ENCODE measurements at places on chromosomes 11 and 22.
A peak's percentile ranks its signal among the peaks of the same experiment; 100 is the strongest.

DNA sequence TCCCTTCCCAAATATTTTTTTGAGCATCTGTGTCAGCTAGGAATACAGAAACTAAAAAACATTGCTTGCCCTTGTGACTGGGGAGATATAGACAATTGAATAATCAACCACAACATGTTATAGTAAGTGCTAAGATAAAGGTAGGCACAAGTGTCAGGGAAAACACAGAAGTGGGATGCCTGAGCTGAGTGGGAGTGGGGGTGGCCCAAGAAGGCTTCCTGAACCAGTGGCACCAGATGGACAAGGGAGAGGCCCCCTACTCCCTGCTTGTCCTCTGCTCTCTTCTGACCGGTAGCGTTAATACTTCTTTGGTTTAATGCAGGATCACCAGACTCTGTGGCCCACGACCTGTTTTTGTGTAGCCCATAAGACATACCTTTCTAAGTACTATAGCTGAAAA lies 48.8 kb downstream of the PACS1 start:
- DNase-seq = no peak

DNA sequence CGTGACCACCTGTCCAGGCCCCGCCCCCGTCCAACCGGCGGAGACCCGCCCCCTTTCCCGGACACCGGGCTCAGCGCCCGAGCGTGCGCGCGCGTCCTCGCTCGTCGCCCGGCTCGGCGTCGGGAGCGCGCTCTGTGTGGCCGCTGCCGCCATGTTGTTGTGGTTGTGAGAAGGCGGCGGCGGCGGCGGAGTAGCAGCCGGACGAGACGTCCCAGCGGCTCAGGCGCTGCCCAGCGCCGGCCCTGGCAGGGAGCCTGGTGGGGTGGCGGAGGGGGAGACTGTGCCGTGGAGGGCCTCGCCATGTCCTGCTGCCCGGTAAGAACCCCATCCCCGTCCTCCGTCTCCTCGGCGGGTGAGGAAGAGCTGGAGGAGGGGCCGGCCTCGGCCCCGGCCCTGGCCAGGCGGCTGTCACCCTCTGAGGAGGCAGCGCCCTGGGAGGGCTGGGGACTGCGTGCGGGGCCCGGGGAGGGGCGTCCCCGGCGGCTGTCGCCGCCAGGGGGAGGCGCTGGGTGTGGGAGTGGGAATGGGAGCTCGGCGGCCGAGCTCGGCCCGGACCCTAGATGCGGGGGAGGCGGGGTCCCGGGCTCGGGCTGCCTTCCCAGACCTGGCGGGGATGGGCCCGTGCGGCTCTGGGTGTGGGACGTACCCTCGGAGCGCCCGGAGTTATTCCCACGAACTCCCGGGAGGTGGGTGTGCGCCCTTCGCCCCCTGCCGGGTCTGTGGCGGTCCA lies at the start of gene MTMR3:
Gene MTMR3 (plus strand): TSS at position 130 of the 730 bp plus-strand sequence. CDS start 87,886 bp downstream, outside the sequence.
- DNase-seq = peak; percentile 80

- DNase-seq = no peak
Observed at GRCh38 chr11:7480113-7480512, 5.2 kb upstream of the OLFML1 start.

DNA sequence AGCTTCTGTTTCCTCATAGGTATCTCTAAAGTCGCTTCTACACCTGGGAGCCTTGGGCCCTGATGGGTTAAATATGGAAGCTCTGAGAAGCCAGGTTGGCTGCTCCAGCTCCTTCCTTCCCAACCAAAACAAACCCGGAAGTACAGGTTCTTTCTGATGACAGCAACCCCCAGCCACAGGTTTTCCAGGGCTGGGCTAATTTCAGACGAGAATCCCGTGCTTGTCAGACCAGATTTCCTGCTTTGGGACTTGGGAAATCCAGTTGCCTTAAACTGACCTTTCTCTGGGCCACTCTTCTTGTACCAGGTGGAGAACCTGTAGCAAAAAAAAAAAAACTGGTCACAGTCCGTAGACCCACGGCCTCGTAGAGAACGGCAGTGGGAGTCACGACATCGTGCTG lies 51.9 kb downstream of the RBX1 start:
- DNase-seq = no peak

DNA sequence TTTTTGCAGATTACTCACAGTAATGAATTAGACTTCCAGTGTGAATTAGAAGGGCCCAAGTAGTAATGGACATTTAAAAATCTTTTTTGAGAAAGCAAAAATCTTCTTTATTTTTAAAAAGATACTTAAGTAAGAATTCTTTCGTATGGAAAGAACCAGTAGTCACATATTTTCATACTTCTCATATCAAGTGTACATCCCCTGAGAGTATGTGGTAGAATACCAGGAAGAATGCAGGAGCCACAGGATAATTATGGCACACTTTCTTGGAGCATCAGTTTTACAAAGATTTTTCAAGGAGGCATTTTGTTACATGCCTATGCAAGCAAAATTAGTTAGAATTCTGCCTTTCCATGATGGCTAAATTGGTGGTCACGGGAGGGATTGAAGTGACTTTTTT lies 28.1 kb downstream of the POLD3 start:
- DNase-seq = no peak

- DNase-seq = no peak
Observed at GRCh38 chr22:17158176-17158567, 905 bp downstream of the HDHD5 start.

- no peak for DNase-seq
Observed at GRCh38 chr11:126400479-126400878, 45.0 kb downstream of the ST3GAL4 start.

DNA sequence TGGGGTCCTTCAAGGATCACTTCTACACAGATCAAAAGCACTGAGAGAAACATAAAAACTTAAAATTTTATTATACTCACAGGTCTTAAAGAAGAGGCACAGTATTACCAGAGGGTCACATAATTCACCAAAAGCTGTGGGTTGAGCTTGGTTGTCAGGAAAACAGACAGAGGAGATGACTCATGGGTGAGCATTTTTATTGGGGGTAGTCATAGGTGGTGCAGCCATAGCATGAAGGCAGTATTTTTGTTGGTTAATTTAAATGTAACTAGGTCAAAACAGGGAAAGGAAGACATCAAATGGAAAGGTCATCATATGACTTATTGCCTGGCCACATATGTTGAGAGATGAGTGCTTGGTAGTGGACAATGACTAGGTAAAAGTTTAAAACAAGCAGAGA lies 24.2 kb downstream of the OR5B17 start:
- DNase-seq = no peak

DNA sequence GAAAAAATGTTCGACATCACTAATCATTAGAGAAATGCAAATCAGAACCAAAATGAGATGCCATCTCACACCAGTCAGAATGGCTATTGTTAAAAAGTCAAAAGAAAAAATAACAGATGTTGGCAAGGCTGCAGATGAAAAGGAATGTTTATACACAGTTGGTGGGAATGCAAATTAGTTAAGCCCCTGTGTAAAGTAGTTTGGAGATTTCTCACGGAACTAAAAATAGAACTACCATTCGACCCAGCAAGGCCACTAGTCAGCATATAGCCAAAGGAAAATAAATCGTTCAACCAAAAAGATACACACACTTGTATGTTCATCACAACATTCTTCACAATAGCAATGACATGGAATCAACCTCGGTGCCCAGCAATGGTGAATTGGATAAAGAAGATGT lies 503.2 kb downstream of the OPCML start:
- DNase-seq = no peak

DNA sequence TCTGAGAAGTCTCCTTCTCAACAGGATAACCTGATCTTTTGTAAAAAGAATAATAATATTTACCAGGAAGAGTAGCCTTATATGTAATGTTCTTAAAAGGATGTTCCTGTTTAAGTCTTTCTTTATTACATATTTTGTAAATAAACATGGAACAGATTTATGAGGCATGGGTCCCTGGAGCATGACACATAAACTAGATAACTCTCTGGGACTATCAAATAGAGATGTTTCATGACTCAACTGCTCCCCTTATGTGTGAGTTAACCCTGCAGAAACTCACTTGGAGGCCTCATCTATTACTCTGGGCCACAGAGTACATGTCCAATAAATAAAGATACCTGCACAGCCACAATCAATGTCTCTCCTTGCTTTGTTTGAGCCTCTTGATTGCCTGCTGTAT lies 64.6 kb downstream of the GDPD4 start:
- no peak for DNase-seq

GRCh38 chr11:73333173-73333572 lies 25.1 kb downstream of the ARHGEF17 start:
- DNase-seq = no peak

DNA sequence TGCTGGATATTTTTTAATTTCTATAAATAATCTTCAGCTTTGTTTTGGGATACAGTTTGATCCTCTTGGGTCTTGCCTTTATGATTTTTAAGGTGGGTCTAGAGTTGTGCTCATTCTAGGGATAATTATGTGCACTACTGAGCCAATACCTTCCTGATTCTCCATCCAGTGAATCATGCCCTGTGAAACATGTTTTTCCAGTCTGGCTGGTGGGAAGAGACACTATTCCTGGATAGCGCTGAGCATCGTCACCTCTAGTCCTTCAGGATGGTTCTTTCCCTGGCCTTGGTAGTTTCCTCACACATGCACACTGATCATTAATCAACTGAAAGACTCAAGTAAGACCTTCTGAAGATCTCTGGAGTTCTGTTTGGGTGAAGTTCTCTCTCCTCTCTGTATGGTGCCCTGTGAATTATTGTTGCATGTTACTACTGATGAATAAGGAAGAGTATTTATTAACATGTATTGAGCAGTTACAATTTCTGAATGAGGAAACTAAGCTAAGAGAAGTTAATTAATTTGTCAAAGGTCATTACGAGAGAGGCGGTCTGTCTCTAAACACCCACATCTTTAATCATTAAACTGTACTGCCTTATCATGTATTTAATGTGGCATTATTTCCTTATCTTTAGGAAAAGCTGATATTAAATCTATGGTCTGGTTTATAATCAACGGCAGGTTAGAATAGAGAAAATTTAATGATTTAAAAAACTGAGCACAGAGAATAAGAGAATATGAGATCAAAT lies 39.1 kb upstream of the LIPT2 start:
- DNase-seq = no peak

DNA sequence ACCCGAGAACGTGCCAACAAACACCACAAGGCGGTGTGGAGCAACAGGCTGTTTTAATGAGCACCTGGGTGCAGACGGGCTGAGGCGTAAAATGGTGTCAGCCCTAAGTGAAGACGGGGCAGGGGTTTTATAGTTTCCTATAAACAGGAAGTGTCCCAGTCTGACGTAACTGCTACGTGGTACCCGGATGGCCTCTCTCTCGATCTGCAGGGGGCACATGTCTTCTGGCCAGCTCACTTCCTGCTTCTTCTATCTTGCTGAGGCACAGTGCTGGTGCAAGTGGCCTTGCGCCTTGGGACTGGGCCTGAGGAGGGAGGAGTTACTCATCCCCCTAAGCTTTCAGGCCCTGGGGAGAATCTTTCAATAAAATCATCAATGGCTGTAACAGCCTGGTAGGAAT lies 20.9 kb downstream of the OOSP3 start:
- no peak for DNase-seq

GRCh38 chr11:111336582-111337256 lies 38.4 kb downstream of the POU2AF3 start:
- no peak for DNase-seq

DNA sequence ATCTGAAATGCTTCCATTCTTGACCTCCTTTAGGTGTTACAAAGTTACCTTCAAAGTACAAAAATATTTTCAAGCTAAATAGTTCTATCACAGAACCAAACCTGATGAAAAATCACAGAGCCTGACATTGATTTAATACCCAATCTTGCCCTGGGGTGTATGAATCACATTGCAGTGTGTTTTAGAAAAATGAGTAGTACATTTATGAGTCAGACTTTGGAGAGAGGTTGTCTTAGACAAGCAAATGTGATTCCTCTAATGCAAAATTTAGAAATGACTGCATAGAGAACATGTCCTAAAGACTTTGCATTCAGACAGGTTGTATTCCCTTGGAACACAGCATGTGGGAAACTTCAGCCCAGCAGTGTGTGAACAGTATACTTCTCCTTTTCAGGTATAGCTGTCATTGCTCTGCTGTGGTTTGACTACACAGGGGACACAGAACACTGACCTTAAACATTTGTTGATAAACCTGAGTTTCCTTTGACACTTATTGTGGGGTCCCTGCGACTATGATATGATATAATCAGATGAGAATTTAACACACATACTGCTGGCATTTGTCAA lies 972.1 kb downstream of the JRKL start:
- no peak for DNase-seq

- DNase-seq = no peak
Observed at GRCh38 chr11:15541079-15541478, 426.4 kb downstream of the INSC start.

- no peak for DNase-seq
Observed at GRCh38 chr11:61618978-61619377, 38.1 kb upstream of the SYT7 start.

GRCh38 chr11:47349521-47350095 lies 2.9 kb downstream of the MYBPC3 start:
- no peak for DNase-seq

DNA sequence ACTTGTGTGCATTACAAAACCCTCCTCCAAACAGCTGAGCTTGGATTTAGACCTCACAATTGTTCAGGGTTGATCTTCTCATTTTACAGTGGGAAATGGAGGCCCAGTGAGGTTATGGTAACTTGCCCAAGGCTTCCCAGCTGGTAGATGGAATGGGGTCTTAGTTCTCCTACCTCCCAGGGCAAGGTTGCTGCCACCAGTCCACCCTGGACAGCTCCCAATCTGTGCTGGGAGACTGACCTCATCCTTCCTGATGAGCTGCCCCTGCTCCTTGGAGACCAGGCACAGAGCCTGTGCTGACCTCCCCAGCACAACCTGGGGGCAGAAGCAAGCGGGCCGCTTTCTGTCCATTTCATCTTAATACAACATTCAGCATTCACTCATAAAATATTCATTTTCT lies 190.7 kb downstream of the ST3GAL4 start:
- no peak for DNase-seq

GRCh38 chr11:45500451-45500850 lies 165.0 kb downstream of the CHST1 start:
- no peak for DNase-seq

DNA sequence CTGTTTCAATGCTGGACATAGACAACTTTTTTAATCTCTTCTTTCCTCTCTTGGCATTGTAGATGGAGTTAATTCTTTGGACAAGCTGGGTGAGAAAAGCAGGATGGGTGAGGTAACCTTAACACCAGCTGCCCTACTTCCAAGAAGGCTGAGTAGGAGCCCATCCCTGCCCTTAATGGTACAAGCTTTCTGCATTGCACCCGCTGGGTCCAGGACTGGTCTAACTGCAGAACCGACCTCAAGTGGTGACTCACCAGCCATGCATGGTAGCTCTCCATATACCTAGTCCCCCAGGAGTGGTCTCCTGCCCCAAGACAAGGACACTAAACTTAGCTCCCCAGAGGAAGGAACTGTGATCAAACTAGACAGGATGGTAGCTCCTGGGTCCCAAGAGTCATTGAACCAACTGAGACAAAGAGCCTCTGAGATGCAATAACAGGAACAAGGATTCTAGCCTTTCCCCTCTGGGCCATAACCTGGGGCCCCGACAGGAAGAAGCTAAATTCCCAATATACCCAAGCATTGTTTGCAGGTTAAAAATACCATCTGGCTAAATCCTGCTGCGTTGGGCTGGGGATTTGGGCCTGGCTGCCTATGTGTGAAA lies 32.1 kb downstream of the RPL27A start:
- no peak for DNase-seq

GRCh38 chr11:73399159-73399590 lies 23.0 kb downstream of the RELT start:
- no peak for DNase-seq

- DNase-seq = no peak
Observed at GRCh38 chr11:110338684-110339083, 42.3 kb upstream of the RDX start.

Data from stimulated activated CD8-positive, alpha-beta memory T cell treated with anti-CD3 and anti-CD28 coated beads, Interleukin-4, amount 100 ng/mL, for 4 hours (primary cell).